AG04450 (cell line): ENCODE measurements at places on chromosomes 2 and 18. TPM values are rescaled to one million over a fixed set of nuclear protein-coding genes. Genes with fewer than 3 reads are reported as not detected.

- no peak for DNase-seq
These were observed 312.9 kb downstream of the GULP1 start for GRCh38 chr2:188604579-188604978.

Gene GALR1
- polyA plus RNA-seq = not detected in 2 replicates

Gene DYSF
- polyA plus RNA-seq = 0.02 and 0.07 TPM in 2 replicates

DNA sequence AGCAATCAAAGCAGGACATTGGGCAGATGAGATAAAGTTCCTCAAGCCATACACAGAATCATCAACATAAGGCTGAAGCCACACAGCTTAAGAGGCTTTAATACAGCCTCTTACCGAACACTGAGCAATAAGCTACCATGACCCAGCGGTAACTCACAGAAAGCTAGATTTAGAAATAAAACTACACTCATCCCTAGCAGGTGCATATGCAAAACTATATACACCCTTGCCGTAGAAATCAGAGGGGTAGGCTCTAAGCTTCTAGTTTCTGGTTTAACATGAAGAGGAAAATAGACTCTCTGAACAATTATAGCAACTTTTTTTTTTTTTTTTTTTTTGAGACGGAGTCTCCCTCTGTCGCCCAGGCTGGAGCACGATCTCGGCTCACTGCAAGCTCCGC is 428.8 kb upstream of the FIGN start:
- DNase-seq = no peak

DNA sequence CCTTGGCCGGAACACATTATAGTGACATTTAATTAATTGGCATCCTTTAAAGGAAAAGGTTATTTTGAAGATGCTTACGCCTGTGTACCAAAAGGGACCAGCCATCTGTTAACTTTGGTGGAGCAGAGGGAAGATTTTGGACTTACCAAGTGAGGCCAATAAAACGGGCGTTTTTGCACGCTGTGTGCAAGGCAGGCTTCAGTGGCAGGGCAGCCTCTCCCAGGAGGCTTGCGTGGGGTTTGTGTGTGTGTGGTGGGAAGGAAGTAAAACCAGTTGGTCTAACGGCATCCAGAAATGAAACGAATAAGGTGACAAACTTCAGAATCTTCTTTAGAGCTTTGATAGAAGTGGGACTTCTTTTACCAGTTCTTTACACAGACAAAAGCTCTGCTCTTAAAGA is 191.7 kb downstream of the PRKCE start:
- DNase-seq = no peak

Gene GNLY
- polyA plus RNA-seq = not detected in 2 replicates

DNA sequence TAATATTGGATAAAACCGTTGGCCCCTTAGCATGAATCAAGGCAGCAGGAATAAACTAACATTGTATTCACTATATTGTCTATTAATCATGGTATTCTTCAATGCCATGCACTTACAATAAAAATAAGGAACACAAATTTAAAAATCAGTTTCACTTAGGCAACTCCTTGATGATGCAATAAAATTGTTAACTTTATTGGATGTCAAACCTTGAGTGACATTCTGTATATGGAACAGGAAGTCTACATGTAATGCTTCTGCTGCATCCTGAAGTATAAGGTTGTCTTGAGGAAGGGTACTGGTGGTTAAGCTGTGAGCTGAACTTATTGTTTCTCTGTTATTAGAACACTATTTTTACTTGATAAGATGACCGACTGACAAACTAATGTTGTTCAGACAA is 605.5 kb downstream of the SATB2 start:
- DNase-seq = no peak

Gene BIN1
- polyA plus RNA-seq = 32.4 and 35.7 TPM in 2 replicates

- DNase-seq = no peak
These were observed 45.2 kb downstream of the FAM117B start for GRCh38 chr2:202679980-202680379.

Gene MAPK4
- not detected in 2 replicates for polyA plus RNA-seq

DNA sequence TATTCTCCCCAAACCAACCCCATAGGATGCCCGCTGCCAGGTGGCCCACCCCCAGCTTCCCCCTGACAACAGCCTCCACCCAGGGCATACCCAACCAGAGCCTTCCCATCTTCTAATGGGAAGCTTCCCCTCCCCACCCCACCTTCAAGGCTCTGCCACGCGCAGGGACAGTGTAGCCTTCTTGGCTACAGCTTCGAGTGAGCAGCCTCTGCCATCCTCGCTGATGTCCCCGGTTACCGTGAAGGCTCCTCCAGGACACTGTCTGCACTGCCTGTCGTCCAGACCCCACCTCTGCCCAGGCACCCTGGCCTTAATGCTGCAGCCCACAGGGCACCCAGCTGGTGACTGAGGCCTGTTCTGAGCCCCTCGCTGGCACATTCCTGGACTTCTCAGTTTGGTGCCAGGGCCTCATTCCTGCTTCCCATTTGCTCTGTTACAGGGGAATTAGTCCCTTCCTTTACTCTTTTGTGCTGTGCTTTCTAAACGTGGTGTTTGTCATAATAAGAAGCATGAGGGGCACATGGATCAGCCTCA is 13.0 kb upstream of the ADNP2 start:
- DNase-seq = no peak

- peak; percentile 79 for DNase-seq
These were observed 3.5 kb downstream of the RBM43 start for GRCh38 chr2:151258121-151258520.

DNA sequence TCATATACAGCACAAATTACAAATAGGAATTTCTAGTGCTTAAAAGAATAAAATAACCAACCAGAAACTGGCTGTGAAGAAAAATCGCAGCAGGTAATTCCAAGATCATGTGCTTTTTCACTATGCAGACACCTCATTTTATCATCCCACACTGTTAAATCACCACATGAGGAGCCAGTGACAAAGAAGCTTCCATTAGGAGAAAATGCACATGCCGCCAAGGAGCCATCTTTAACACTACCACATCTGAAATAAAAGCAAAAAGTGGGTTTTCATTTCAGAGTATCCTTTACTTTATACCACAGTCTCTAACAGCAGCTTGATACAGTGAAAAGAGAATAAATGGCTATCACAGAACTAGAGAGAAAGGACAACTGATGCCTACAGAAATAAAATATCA is 6.8 kb downstream of the WDSUB1 start:
- DNase-seq = no peak

DNA sequence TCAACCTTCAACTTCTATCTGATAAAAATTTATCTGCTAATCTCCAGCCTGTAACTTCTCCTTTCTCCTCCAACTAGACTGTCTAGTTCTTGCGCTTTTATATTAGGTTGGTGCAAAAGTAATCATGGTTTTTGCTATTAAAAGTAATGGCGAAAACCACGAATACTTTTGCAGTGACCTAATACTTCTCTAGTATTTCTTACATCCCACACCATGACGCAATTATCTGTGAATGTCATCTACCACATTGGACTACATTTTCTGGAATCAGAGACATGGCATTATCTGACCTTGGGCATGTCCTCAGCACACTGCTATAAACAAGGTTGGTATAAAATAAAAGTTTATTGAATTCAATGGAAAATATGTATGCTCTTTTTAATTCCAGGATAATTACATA is 370.2 kb upstream of the LYPD1 start:
- DNase-seq = no peak

Gene ALPP
- polyA plus RNA-seq = not detected in 2 replicates

DNA sequence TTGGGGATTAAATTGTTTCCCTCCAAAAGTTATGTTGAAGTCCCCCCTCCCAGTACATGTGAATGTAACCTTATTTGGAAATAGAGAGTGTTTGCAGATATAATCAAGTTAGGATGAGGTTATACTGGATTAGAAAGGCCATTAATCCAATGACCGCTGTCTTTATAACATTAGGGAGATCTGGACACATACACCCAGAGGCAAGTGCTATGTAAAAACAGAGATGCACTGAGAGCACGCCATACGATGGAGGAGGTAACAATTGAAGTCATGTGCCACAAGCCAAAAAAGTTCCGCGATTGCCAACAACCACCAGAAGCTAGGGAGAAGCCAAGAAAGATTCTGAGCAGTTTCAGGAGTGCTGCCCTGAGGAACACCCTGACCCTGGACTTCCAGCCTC is 153.3 kb downstream of the RNF144A start:
- no peak for DNase-seq

Gene CD207
- polyA plus RNA-seq = not detected in 2 replicates

Gene CDH2
- 42.6 and 45.9 TPM in 2 replicates for polyA plus RNA-seq

GRCh38 chr18:11784674-11785304 is 66.4 kb upstream of the CHMP1B start:
- no peak for DNase-seq

DNA sequence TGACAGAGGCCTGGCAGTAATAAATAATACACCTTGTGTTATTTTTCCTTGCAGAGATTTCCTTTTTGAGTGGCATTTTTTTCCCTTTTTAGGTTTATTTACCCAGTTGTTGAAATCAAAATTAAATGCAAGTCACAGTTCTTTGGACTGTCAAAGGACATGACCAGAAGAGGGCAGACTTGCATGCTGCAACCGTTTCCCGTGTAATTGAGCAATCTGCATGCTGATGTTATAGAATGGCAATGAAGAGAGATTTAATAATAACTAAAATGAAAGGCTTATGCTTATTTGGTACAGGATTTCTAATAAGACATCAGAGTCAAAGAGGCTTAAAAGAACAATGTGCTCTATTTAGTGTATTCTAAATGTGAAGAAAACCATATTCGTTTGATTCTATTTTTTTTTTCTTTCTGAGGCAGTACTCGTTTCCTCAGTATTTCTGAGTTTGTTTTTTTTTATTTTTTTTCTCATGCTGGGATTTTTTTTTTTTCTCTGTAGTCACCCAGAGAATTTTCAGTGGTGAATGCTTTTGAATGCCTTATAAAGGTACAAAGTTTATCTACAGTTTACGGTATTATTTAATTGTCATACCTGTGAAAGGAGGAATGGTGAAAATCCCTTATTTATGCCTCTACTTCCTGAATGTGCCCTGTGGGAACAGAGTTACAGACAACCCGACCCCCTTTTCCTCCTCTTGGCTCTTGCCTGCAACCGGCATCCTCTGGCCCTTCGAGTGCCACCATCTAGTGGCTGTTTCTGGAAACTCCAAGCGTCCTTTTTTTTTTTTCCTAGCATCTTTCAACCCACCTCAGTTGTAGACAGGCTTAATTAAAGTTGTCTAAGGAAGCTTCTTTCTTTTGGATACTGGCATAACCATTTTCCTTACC is 368.5 kb downstream of the LRRTM1 start:
- DNase-seq = peak; percentile 44

Gene SOX11
- 2.3 and 2.8 TPM in 2 replicates for polyA plus RNA-seq

DNA sequence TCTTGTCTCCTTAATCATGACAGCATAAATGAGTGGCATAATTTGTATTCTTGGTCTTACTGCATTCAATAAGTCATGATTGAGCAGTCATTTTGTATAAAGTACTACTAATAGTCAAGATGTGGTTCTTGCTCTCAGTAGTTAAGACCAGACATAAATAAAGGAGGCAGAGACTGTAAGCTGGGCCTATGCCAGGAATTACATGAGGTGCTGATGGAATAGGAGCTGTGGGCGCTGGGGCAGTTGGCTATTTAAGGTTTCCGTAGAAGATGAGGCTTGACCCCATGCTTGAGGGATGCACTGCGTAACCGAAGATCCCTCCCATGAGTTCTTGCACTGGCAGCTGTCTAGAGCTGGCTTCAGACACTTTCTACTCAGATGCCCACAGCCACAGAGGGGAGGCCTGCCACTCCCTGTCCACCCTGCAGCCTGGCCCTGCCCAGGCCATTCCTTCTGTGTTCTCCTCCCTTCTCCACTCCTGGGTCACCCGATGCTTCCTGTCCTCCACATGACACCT is 150.9 kb upstream of the REV1 start:
- DNase-seq = no peak

- no peak for DNase-seq
These were observed 208.2 kb upstream of the CHAC2 start for GRCh38 chr2:53559302-53559966.

- no peak for DNase-seq
These were observed 6.8 kb downstream of the SFT2D3 start for GRCh38 chr2:127707890-127708648.

Gene CDH19
- polyA plus RNA-seq = not detected in 2 replicates

DNA sequence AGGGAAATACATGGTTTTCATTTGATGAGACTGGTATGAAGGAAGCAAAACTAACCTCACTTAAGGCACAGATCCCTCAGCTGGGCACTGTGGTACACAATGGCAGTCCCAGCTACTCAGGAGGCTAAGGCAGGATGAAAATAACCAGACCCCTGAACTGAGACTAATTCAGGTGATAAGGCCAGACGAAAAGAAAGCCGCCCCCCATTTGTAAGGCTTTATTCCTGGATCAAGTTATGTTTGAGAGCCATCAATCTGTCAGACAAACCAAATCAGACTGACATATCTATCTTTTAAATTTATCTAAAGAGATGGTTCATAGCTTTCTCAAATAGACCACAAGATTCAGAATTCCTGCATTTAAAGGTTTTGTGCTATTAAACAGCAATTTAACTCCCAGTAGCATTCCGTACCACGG is 4.1 kb downstream of the SRSF7 start:
- no peak for DNase-seq

- no peak for DNase-seq
These were observed 362.3 kb downstream of the MYCN start for GRCh38 chr2:16302431-16303272.

DNA sequence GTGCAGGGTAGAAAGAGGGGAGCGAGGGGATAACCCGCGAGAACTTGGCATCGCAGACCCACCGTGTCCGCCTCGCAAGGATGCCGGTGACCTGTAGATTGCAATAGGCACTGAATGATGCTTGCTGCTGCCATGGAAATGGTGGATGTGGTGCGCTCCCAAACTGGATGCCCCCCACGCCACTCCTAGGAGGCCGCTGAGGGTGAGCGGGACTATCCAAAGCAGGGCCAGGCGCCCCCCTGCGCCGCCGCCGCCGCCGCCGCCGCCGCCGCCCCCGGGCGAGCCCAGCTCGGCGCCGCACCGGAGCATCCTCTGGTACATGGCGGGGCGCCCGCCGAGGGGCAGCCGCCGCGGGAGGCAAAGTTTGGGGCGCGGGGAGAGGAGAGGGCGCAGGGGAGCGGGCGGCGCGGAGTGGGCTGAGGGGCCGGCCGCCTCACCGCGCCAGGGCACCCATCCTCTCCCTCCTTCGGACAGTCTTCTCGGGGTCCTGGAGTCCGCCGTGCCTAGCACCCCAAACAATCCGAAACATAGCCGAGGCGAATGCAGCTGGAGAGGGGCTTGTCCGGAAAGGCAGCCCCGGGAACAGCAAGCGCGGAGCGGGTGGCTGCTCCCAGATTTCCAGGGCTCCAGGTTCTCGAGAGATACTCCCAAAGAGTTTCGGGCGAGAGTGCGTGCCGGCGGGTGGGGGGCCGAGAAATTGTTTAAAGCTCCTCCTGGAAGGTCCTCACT is 685.1 kb downstream of the NRXN1 start:
- no peak for DNase-seq

DNA sequence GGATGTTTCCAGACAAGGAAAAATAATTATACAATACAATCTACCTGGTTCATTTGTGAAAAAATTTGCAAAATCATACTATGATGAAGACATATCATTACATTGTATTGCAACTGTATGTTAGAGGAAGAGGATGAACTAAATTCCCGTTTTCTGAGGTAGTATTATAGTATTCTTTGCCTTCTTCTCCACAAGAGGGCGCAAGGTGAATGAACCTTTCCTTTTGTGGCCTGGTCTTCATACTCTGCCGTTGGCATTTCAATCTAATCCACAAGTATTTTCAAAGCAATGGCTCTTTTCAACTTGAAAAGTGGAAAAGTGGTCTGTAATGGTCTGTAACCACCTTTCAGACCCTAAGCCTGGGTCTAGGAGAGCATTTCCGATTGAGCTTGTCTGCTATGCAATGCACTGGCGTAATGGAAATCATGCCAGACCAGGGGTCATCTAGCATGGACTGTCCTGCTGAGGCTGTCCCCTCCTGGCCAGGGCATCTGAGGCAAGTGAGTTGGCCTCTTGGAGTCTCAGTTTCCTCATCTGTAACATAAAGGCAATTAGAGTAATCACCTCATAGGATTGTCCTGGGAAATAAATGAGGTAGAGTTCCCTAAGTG is 30.8 kb upstream of the ZNF396 start:
- DNase-seq = peak; percentile 41
